ENCODE measurements at places on chromosomes 2 and 18.

- no peak for DNase-seq
Measured at GRCh38 chr2:45823723-45824206, 172.3 kb downstream of the PRKCE start.

DNA sequence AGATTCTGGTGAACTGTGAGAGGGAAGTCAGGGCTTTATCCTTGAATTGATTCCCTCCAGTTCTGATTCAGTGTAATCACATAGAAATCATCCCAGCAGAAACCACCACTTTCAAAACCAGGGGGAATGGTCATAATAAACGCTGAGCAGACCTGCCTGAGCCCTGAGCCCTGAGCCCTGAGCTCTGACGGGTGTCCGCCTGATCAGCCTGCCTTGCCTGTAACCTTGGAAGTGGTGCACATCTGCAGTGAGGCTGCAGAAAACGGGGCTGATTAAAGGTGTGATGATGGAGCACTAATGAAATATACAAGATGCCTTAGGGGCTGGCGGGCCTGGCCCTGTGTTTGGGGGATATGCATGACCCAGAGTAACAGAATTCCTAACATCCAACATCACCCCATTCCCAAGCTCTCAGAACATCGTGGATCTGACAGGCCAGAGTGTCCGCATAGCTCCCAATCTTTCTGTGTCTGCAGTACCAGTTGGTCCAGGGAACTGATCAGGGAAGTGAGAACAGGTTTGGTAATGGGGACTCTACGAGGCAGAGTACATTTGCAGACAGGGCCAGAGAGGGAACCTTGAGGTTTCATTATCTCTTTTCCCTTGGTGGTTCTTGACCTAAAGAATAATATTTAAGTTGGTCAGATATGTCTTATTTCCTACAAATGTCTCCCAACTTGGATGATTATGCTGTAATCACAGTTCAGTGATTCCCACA lies 37.8 kb downstream of the KCTD18 start:
- DNase-seq: no peak

GRCh38 chr2:99444222-99444621 lies 45.6 kb downstream of the REV1 start:
- DNase-seq: no peak

GRCh38 chr2:58629545-58630119 lies 388.5 kb upstream of the FANCL start:
- DNase-seq: no peak

- no peak for DNase-seq
Measured at GRCh38 chr2:65625982-65626381, 193.6 kb upstream of the SPRED2 start.

DNA sequence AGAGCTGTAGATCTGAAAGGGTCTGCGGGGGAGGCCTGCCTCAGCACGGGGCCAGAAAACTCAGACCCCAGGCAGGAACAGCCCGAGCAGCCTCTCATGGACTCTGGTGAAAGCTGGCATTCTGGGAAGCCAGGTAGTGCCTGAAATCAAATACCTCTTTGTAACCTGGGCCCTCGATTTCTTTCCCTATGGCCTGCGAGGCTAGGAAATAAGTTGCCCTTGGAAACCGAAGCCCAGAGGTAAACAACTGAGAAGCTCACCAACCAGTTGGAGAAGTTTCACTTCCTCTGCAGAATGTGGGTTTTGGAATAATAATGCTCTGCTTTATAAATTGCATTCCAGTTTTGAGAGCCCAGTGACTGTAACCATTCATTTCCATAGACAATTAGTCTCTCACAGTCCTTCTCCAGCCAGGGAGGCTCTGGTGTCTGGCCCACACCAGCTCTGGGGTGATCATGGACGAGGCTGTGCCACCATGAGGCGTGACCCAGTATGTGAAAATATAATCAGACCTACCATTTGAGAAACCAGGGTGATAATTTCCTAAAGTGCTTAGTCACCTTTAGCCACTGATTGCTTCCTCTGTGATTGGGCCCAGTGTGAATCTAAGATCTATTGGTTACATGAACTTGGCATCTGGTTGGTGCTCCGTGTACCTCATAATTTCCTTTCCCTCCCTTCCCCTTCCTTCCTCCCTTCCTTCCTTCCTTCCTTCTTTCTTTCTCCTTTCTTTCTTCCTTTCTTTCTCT lies 133.1 kb upstream of the PELI1 start:
- no peak for DNase-seq

DNA sequence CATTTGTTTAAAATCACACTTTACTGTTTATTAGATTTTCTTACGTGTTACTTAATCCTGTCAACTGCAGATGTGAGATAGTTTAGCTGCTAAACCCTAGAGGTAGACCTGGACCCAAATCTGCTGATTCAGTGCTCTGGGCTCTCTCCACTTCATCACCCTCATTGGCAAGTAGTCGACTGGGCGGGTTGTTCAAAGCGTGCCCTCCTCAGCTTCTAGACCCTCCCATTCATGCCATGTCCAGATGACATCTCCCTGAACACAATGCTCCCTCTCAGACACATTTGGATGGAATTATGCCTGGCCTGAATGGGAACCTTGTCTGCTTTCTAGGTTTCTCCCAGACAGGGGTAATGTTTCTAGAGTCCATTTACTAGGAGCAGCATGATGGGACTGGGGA lies 43.7 kb downstream of the RPIA start:
- DNase-seq: no peak

- DNase-seq: peak; percentile 36
Measured at GRCh38 chr2:128372621-128373341, 54.1 kb upstream of the HS6ST1 start.

DNA sequence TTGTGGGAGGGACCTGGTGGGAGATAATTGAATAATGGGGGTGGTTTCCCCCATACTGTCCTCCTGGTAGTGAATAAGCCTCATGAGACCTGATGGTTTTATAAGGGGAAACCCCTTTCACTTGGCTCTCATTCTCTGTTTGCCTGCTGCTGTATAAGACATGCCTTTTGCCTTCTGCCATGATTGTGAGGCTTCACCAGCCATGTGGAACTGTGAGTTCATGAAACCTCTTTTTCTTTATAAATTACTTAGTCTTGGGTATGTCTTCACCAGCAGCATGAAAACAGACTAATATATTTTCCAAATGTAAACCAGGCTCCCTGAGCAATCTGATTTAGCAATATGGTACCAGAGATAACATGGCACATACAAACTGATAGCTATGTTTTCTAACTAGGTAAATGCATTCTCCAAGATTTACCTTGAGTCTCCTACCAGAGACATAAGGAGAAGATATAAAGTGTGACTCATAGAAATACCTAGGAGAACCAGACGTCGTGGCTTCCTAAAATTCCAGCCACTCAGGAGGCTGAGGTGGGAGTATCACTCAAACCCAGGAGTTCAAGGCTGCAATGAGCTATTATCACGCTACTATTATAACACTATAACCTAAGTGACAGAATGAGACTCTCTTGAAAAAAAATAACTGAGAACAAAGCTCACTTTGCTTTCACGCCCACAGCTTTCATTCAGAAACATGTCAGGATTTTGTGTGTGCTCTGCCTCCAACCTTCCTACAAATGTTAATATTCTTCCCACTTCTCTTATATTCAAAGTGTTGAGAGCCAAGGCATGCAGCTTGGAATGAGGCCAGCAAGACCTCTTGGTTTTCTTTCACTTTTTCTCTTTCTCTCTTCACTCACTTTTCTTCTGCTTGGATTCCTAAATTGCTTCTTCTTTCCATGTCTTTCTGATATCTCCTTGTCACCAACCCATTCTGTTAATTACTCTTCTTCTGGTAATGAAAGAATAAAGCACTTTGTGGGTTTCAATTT lies 263.9 kb upstream of the UBE2E3 start:
- DNase-seq: no peak

DNA sequence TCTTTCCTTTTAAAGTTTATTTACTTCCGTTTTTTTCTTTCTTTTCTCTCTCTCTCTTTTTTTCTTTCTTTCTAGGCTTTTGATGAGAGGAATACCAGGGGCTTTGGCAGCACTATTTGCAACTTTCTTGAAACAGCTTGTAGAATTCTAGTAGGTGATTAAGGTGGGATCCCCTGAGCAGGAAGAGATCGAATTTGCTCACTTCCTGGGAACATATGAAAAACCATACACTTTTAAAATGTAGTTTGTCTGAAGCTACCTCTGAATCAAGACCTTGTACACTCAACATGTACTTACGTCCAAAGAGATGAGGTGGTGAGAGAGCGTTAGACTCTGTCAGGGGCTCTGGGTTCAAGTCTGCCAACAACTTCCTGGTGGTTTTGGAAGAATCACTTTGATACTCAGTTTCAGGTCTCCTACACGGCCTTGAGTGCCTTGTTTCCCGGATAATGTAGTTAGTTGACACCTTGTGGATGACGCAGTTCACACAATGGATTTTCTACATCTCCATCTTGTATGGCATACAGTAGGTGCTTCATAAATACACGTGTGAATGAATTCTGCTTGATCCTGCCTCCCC lies 229.1 kb downstream of the MYCN start:
- DNase-seq: no peak

GRCh38 chr2:42764096-42764495 lies at the start of gene OXER1:
OXER1 (minus strand) TSS chr2:42764135; CDS start chr2:42764062, 73 bp downstream.
- no peak for DNase-seq

GRCh38 chr2:102350137-102350793 lies 5.3 kb upstream of the IL18R1 start:
- no peak for DNase-seq

DNA sequence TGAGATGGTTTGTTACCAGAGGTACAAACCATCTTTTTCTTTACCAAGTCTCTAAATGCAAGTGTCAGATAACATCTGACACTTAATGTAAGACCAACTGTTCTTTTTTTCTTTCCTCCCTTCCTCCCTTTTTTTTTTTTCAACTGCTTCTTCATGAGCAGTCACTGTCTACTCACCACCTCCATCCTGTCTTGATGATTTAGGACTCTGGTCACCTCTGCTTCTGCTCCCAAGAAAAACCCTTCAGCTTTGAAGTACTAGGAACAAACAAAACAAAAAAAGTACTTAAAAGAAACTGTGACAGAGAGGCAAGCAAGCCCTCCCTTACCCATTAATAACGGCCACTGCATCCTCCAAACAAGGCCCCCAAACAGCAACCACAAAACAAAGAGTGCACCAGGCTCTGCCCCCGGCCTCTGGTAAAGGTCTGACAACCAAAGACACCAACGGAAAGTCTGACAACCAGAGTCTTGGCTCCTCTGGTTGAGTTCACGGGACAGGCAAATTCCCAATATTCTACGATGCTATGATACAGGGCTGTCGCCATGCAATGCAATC lies 141.0 kb downstream of the ARL4C start:
- no peak for DNase-seq

GRCh38 chr18:55635439-55635838 lies 47.4 kb upstream of the TCF4 start:
- DNase-seq: no peak

DNA sequence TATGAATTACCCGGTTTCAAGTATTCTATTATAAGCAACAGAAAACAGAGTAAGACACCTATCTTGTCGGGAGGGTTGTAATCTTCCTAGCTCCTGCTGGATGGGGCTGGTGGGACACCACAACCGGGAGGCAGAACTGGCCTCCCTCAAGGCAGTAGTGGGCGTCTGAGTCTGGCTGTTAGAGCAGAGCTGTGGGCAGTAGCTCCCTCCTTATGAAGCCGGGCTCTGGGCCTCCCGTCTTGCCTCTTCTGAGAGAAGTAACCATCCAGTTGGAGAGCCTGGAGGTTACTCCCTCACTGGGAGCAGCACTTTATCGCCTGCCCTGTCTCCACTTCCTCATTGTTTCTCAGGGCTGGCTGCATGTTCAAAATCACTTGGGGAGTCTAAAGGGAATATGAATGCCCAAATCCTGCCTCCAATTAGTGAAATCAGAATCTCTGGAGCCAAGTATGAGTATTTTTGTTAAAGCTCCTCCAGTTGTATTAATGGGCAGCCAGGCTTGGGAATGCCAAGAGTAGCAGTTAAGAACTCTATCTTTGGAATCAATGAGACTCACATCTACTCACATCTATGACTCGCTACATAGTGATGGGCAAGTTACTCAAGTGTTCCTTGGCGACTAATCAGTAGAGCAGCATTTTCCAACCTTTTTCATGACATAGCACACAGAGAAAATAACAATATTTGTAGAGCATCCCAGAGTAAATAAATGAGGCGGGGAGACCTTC lies 27.3 kb upstream of the NRP2 start:
- no peak for DNase-seq

- DNase-seq: no peak
Measured at GRCh38 chr2:102672107-102672776, 52.9 kb downstream of the SLC9A2 start.

GRCh38 chr2:44930274-44931197 lies 11.0 kb upstream of the SIX3 start:
- DNase-seq: no peak

GRCh38 chr2:162072181-162072702 lies 1.8 kb downstream of the DPP4 start:
- no peak for DNase-seq

DNA sequence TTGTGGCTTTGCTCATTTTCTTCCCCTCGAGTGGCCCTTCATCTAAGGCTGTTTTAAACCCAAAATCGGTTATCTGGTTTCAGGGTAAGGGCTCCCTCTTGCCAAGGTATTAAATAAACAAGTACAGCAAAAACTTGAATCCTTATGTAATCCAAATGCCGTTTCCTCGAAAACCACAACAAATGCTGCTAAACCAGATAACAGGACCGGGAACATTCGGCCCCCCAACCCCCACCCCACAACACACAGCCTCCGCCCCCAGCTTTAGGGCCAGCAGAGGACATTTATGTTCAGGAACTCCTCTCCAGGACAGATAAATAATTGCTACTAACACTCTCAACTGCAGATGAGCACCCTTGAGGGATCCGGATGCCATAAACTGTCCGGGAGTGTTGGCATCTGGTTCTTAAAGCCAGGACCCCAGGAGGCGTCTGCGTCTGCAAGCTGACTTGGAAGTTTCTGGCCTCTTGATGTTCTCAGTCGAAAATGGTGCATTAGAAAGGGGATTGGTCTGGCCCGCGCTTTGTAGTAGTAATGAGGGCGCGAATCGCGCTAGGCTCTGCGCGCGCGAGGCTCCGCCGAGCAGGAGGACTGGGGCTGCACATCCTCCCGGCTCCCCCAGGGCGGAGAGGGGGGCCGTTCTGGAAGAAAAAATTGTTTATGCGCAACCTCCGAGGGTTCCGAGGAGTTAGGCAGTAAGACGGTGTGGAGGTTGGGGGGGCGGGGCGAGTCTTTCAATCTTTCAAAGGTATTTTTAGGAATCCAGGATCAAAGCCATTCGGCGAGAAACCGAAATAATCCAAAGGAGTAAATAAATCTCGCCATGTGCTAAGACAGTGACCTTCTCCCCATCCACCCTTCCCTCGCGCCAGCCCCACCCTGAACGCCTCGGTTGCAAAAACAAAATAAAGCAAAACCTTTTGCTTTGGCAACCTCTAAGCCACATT lies 3.9 kb upstream of the ID2 start:
- DNase-seq: no peak

DNA sequence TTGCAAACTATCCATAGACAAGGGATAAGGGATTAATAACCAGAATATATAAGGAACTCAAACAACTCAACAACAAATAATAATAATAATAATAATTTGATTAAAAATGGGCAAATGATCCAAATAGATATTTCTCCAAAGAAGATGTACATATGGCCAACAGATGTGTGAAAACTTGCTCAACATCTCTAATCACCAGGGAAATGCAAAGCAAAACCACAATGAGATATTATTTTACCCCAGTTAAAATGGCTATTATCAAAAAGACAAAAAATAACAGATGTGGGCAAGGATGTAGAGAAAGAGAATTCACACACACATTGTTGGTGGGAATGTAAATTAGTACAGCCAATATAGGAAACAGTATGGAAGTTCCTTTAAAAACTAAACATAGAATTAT lies 26.9 kb downstream of the DNAH7 start:
- DNase-seq: no peak

- DNase-seq: no peak
Measured at GRCh38 chr2:84288293-84288692, 170.8 kb downstream of the SUCLG1 start.

- DNase-seq: no peak
Measured at GRCh38 chr18:28682912-28683311, 506.0 kb upstream of the CDH2 start.

GRCh38 chr2:111627256-111627655 lies 256.7 kb downstream of the ANAPC1 start:
- no peak for DNase-seq

Data from central memory CD8-positive, alpha-beta T cell (primary cell).